Neural progenitor cell (in vitro differentiated cells): ENCODE measurements at places on chromosomes 7 and 10.

DNA sequence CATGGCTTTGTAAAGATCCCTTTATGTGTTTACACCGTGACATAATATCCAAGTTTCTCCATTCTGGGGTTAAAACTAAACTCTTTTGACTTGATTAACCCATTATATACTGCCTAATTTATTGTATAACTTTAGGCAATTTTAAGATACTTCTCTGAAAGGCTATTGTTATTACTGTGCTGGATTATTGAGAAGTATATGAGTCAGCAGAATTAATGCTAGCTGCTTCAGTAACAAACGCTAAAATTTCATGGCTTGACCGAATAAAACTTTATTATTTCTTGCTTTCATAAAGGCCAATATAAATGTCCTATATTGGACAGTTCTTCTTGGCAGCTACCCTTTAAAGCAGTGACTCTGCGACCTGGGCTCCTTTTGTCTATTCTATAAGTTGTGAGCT, 853.9 kb downstream of the SORCS3 start:
- DNase-seq: no peak

GRCh38 chr7:128000854-128001265, 30.4 kb downstream of the LRRC4 start:
- no peak for DNase-seq

GRCh38 chr7:74355091-74355490, 65.9 kb downstream of the CLIP2 start:
- DNase-seq: no peak

DNA sequence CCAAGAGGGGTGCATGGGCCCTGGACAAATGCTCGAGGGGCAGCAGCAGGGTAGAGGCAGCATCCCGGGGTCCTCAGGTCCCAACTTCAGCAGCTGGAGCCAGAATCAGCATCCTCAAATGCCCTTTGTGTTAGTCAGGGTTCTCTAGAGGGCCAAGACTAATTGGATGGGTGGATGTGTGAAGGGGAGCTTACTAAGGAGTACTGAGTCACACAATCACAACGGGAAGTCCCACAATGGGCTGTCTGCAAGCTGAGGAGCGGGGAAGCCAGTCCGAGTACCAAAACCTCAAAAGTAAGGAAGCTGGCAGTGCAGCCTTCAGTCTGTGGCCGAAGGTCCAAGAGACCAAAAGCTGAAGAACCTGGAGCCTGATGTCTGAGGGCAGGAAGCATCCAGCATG, 162.9 kb upstream of the TCERG1L start:
- no peak for DNase-seq

DNA sequence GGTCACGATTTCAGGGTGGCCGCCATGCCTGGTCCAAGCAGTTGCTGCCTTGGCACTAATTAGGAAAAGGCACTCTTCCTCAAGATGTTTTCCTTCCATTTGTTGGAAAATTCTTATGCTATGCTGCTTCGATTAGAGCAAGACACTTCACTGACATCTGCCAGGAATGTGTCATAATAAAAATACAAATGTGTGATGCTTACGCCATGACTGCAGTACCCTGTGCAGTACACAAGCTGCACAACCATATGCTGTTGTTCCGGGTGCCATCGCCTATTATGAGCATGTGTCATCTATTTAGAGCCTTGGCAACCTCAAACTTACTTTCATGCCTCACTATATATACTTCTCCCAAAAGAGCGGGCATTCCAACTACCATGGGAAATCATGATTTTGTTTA, 14.9 kb upstream of the MPP7 start:
- no peak for DNase-seq

DNA sequence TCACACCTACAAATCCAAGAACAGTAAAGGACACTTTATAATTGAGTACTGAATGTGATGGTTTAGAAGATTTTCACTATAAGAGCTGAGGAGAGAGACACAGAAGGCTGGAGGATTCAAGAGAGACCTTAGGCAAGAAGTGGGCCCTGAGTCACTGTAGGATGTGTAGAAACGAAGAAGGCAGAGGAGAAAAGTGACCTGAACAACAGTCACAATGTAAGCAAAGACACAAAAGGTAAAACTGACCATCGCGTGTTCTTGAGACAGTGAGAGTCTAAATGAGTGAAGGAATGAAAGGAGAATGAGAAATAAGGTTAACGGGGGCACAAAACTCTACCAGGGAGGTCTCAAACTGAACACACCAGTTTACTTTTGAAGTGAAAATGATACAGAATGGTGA, 298.2 kb upstream of the LRGUK start:
- DNase-seq: no peak

DNA sequence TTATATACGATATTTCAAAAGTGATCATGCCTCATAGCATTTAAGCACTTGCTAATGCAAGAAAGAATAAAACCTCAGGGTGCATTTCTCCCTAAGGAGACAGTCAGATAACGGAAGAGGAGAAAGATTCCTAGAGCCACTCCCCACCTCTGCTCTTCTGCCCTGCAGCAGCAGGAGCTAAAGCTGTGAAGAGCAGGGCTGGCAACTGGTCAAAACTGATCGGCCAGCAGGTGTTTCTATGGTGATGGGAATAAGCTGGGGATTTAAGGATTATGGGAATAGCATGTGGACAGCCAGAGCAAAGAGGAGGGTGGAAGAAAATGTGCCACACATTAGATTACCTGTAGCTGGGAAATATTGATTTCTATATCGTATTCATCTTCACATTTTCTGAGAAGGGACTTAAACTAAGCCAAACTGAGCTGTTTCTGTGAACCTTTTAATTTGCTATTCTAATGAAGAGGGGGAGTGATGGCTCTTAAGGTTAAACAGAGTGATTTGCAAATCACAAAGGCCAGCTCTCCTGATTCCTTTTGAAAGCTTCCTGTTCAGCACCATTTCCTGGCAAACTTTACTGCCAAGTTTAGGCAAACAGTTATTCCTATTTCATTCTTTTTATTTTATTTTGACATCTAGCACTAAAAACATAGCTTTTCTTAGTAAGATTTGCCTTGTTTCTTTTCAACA, 268.9 kb upstream of the PFKP start:
- peak; percentile 76 for DNase-seq

GRCh38 chr7:50614721-50615518, 49.7 kb upstream of the DDC start:
- no peak for DNase-seq

- DNase-seq: no peak
Measured at GRCh38 chr10:128063736-128064107, 62.5 kb downstream of the MKI67 start.

GRCh38 chr10:77287647-77288120, 349.9 kb downstream of the KCNMA1 start:
- DNase-seq: no peak

GRCh38 chr7:150791304-150791703, 8.9 kb downstream of the TMEM176B start:
- no peak for DNase-seq

GRCh38 chr7:151869109-151869428, 7.8 kb downstream of the PRKAG2 start:
- DNase-seq: no peak

GRCh38 chr7:152395112-152395511, 40.7 kb downstream of the KMT2C start:
- DNase-seq: no peak

GRCh38 chr7:93921186-93921585, 349 bp upstream of the GNG11 start:
- no peak for DNase-seq

DNA sequence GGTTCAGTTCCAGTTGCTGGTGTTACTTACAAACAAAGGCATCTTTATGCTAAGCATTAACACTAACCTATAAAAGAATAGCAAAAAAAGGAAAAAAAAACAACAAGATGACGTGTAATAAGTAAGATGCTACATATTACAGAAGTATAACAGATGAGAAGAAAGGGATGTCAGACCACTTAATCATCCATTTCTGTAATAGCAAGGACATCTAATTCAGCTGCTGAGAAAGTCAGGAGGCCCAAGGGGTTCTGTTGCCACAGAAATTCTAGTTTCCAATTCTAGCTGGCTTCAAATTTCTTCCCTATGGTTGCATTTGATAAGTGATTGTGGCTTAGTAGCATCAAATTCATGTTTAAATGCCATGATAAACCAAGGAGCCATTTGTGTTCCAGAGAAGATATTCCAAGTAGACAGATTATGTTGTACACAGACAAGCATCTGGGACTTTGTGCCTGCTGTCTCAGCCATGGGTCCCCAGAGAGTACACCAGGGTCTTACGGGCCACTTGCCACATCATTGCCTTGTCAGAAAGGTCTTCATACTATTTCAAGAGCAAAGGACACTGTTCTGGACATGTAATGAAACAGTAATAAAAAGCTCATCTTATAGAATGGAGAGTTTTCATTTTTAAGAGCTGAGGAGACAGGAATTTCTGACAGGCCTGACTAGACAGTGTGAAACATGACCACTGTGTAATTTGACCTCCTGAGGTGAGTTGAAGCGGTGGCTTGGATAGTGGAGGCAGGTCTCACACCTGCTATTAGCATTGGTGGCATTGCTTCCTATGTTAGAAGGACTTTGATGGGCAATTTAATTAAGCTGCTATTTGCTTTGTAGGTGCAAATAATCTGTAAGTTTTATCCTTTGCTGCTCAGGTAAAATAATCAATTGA, 4.2 kb upstream of the ASB4 start:
- DNase-seq: no peak

DNA sequence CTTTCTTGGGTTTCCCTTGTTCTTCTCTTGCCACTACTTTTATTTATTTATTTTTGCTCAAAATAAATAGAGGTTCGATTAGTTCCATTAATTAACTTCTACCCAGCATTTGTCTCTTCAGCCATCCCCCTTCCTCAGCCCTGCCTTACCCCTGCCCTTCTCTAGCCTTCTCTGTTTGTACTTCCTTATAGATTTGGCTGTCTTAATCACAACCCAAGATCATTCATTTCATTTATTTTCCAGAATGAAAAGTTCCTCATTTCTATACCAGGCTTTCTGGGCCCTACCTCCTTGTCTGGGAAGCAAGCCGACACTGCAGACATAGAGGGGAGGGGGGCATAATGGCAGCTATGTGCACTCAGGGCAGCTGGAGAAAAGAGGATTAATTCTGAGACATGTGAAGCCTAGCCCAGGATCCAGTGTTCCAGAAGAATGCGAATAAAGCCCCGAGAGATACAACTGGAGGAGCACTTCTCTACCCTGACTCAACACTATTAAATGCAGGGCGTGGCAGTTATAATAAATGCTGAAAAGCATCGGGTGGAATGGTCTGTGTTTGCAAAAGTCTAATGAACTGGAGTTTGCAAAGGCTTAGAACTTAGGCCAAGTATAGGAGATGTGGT, 6.4 kb upstream of the PDCD4 start:
- DNase-seq: peak; percentile 68

DNA sequence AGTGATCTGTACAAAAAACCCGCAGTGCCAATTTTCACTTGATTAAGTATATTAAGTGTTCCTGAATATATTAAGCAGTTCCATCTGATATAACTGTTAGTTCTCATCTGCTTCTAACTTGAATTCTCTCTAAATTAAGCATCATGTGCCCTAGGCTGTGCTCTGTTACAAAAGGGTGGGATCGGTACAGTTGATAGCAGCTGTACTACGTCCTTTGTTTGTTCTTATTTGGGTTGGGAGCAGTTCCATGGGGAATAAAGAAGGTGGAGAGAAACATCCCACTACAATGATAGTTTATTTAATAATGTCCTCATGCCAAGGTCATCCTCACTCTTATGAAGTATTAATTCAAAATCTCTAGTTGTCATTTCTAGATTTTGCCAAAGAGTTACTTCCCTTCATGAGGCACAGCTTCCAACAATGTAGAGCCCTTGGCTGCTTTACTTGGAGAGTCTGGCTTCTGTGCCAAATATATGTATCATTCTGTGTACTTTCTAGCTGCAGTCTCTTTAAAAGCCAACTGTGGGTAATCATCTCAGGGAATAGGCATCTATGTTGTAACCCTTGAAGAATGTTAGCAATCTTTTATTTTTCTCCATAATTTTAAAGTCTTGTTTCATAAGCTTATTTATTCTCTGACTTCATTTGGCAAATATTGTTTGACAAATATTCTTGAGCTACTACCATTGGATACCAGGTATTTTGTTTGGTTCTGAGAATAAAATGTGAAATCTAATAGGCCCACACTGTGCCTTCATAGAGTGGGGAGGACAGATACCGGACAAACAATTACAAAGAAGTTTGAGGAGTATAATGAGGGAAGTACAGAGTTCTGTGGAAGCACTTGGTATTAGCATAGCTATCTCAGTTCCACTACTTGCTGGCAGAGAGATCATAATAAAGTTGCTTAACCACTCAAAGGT, 22.4 kb upstream of the AHR start:
- no peak for DNase-seq

DNA sequence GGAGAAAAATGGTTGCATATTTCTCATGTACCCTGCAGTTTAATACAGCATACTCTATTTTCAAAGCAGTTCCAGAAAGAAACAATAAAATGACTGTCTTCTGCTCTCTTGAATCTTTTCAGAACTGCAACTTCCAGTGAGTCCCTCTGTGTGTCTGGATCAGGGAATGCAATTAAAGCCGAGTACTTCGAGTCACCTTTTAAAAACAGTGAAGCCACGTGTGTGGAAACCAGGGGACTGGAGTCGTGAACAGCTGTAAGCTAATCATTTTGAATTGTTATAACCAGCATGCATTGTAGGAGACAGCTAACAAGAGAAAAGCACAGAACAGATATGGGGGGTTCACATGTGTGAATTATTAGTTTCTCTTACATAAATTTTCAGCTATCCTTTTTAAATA, 109.1 kb downstream of the CPED1 start:
- DNase-seq: peak; percentile 8

DNA sequence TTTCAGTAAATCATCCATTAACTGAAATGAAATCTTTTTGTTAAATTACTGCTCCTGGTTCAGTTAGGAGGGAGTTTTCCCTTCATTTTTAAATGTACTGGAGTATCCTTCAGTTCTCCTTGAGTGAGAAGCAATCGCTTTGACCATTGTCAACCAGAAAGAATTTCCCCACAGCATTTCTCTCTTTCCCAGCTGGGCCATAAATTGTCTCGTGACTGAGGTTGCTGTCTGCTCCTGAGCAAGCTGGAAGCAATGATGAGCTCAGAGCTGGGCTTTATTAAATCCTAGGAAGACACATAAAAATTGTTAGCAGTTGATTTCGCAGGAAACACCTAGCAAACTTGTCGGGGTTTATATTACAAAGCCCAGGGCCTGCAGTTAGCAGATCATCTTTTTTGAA, 102.0 kb upstream of the INSYN2A start:
- DNase-seq: no peak

DNA sequence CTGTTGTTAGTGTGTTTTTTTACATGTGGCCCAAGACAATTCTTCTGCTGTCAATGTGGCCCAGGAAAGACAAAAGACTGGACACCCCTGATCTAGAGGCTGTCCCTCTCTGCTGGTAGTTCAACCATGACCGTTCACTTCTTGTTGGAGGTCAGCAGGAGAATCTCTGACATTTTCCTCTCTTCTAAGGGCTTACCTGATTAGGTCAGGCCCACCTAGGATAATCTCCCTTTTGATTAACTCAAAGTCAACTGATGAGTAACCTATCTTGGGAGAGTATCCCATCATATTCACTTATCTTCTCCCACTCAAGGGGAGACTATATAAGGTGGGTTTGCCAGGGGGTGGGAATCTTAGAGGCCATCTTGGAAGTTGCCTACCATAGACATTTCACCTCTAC, 135.2 kb downstream of the BUB3 start:
- DNase-seq: no peak
